Occipital lobe (tissue), 3 donors: ENCODE measurements at places on chromosomes 12 and 14. TPM values are rescaled to one million over a fixed set of nuclear protein-coding genes. Genes with fewer than 3 reads are reported as not detected.

- DNase-seq: no peak
Measured at GRCh38 chr14:62329427-62329826, 567.2 kb downstream of the SNAPC1 start.

DNA sequence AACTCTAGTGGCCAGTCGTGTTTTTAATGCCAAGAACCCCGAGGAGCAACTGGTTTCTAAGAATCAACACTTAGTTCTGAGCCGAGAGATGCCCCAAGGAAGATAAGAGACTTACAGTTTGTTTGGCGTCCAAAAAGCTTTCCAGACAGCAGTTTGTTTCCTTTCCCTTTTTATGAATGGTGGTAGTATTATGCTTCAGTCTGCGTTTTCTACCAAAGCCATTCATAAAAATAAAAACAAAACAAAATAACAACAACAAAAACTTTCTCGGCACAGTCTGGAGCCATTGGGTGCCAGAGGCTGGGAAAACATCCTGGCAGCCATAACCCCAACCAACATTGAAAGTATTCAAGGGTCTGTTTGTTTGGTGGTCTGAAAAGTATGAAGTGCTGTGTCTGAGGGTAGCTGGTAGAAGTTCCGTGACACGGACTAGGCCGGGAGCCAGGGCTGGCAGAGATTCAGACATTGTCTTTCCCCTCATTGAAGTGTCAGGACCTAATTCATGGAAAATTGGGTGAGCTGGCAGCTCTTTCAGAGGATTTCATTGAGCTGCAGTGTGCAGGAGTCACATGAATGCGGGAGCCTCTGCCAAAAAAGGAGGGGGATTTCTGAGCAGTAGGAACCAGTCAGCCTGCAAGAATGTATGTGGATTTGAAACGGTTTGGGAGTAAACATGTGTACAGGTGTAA lies 124.2 kb downstream of the HMGA2 start:
- no peak for DNase-seq

GRCh38 chr12:20646239-20646827 lies 48.8 kb upstream of the SLCO1C1 start:
- DNase-seq: no peak

DNA sequence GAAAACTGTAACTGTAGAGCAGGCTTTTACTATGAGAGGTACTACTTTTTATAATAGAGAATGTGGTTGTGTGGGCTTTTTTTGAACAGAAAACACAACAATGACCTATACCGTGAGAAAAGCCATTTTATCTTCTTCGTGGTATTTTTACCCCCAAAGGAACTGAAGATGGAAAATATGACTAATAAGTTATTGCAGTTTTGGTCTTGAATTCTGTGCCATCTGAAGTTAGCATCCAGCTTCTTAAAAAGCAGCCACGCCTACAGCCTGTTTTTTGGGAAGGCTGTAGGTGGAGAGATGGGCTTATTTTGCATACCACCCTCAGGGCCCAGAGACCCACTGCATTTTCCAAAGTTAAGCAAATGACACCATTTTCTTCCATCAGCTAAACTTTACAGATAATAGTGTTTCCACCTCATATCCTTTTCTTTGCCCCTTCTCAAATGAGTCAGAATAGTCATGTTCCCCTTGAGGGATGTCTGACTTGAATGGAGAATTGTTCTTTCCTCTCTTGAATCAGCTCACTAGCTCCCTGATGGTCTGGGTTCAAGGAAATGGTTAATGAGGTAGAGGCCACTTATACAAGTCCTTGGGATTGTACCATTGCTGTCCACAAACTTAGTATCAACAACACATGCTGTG lies 53.0 kb downstream of the TBC1D30 start:
- no peak for DNase-seq

The SLC24A4 gene
- 0.31 TPM for total RNA-seq

The KRT71 gene
- not detected for total RNA-seq

The LUM gene
- 20.1 TPM for total RNA-seq

The HOXC5 gene
- not detected for total RNA-seq

The HVCN1 gene
- total RNA-seq: 8.3 TPM

The TIMELESS gene
- total RNA-seq: 10.9 TPM

The LEMD3 gene
- 89.8 TPM for total RNA-seq

The KRT74 gene
- not detected for total RNA-seq

GRCh38 chr14:54798465-54799124 lies 104.0 kb downstream of the GCH1 start:
- DNase-seq: no peak

- DNase-seq: no peak
Measured at GRCh38 chr12:63805704-63806672, 26.3 kb downstream of the RXYLT1 start.

- DNase-seq: no peak
Measured at GRCh38 chr12:109962398-109962797, 33.8 kb downstream of the GIT2 start.

DNA sequence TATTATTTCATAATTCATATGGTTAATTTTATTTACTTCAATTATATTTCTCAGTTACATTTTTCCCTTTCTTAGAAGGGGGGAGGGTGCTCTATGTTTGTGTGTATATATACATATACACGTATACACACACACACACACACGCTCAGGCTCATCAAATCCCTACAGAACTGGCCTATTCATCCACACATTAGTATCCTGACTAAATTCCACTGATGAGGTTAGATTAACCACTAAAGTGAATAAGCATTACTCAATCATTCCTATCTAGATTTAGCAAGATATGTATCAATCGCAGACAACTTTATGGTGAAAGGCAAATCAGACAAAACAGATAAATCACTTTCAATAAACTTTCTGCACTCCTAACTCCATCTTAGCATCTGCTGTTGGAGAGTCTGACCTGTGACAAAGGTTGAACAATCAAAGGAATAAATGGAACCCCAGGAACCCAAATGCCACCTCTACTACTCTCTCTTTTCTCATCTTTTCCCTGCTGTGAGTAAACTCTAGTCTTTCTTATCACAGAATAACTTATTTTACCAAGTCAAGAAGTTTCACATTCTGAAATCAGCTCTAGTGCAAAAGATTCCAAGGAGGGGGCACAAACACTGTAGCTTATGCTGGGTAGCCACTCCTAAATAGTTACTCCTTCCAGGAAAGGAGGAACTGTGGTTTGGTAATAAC lies 67.6 kb downstream of the RALGAPA1 start:
- DNase-seq: no peak

GRCh38 chr14:101032433-101032832 lies 128.9 kb upstream of the RTL1 start:
- no peak for DNase-seq

The PTHLH gene
- not detected for total RNA-seq

The VCPKMT gene
- 12.0 TPM for total RNA-seq

The CACNA2D4 gene
- total RNA-seq: not detected

The UNC79 gene
- 51.9 TPM for total RNA-seq

GRCh38 chr12:69331519-69331908 lies 16.7 kb upstream of the LYZ start:
- no peak for DNase-seq

DNA sequence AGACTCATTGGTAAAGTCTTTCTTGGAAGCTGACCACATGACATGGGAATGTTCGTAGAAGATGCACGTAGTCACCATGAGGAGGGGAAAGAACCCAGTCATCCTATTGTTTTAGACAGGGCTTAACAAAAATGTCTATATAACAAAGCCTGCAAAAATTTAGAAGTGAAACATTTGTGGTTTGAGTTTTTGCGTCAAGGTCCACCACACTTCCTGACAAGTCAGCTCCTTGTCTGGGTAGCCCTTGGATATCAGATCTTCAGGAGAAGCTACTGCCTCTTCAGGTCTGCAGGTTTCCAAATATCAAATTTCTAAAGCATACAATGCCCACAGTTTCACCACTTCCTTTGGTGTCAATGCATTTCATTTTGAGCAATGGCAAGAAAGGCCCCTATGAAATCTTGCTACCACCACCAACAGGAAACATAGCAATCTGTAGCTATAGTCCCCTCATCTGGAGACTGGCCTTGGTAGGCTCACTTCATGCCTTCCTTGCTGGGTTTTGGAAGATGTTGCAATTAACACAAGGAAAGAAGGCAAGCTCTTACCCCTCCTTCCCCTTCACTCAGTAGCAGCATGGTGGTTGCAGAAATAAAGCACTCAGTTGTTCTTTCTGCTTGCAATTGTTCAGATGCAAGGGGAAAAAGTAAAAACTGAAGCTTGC lies 235.2 kb downstream of the PCNX1 start:
- no peak for DNase-seq

DNA sequence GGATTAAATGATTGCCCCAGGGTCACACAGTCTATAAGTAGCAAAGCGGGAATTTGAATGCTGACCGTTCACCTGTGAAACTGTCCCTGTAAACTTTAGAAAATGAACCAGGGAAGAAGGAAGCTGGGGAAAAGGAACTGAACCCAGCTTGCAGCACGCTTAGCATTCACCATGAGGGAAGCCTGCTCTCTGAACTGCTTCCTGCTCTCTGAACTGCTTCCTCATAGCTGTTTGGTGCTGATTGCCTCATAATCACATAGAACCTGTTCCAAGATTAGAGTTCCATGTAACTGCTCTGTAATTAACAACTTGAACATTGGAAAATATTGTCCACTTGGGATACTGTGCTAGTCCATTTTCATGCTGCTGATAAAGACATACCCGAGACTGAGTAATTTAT lies 1504.8 kb upstream of the TMEM132C start:
- DNase-seq: no peak
